ENCODE measurements at places on chromosomes 7 and 10. TPM values are rescaled to one million over a fixed set of nuclear protein-coding genes. Genes with fewer than 3 reads are reported as not detected.
A peak's percentile ranks its signal among the peaks of the same experiment; 100 is the strongest.

BLOC1S2 gene
- total RNA-seq: 82.9 TPM

DNA sequence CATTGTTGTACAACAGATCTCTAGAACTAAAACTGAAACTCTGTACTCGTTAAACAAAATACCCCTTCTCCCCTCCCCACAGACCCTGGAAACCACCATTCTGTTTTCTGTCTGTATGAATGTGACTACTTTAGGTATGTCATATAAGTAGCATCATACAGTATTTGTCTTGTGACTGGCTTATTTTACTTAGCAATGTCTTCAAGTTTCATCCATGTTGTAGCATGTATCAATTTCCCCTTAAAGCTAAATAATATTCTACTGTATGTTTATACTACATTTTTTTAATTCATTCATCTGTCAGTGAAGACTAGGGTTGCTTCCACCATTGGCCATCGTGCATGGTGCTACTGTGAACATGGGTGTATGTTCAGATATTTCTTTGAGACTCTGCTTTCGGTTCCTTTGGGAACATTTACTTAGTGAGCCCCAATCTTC lies 71.2 kb upstream of the RPA3 start:
- DNase-seq: no peak
- no peak overlapping the region for H3K4me3 ChIP-seq
- peaks cover 8% of the 10 kb centered on the region for H3K4me1 ChIP-seq
- H3K36me3 ChIP-seq: no peaks in the 10 kb centered on the region
- no peak overlapping the region for H3K27ac ChIP-seq

GNAT3 gene
- total RNA-seq: 2.0 TPM

- H3K27ac ChIP-seq: peak overlapping the region; percentile 52
- peaks cover 4% of the 10 kb centered on the region for H3K4me1 ChIP-seq
- no peaks in the 10 kb centered on the region for H3K36me3 ChIP-seq
- peaks cover 5% of the 10 kb centered on the region for H3K27me3 ChIP-seq
Observed at GRCh38 chr10:124289851-124290795, 128.6 kb downstream of the OAT start.

ADAMTS14 gene
- 29.8 TPM for total RNA-seq

DNA sequence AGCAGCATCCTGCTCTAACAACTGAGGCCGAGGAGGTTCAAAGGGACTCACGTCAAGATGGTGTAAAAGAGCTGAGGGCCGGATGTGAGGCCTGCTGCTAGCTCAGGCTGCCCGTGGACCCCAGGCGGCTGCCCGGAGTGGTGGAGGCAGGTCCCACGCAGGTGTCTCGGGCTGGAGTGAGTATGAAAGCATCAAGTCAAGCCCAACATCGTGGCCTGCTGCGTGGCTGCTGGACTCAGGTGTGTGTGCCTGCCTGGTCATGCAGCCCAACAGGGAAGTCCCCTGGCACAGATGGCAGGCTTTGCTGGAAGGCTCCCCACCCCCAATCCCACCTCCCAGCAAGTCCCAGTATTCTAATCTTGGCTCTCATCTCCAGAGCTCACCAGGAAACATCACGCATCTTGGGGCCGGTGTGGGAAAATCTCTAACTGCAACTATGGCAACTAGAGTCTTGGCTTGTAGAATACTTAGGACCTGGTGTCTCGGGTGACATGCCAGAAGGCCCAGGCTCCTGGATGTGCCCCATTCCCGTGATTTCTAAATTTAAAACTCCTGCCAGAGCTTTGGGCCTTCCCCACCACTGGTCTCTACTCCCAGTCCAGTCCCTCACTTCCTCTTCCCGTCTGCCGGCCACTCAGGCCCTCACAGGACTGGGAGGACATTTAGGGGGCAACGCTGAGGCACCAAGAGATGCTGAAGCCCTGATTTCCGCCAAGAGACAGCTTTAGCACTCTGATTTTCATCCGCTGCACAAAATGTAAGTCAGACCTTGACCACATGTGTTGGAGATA lies 85.9 kb downstream of the PRKAG2 start:
- H3K36me3 ChIP-seq: peaks cover 5% of the 10 kb centered on the region
- peak; percentile 12 for DNase-seq
- H3K27ac ChIP-seq: no peak overlapping the region

DNA sequence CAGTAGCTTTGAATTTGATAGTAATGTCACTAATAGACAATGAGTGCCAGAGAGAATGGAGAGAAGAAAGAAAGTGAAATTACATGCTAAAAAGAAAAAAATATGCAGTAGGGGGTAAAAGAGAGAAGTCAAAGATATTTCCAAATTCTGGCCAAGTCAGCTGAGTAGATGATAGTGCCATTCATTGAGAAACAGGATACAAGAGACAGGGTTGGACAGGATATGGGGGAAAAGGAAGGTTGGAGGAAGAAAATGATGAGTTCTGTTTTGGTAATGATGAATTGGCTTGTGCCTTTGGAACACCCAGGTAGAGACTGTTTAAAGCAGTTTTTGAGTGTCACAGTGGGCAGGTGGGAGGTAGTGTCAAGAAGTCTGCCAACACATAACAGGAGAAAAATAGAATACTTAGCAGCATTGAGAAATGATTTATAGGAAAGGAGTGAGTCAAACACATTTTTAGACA lies 78.3 kb downstream of the LRRC17 start:
- no peak overlapping the region for H3K4me3 ChIP-seq
- no peak for DNase-seq
- H3K36me3 ChIP-seq: no peaks in the 10 kb centered on the region
- no peak overlapping the region for H3K27ac ChIP-seq
- H3K4me1 ChIP-seq: no peaks in the 10 kb centered on the region
- H3K27me3 ChIP-seq: no peaks in the 10 kb centered on the region

TMEM270 gene
- not detected for total RNA-seq

SLC12A9 gene
- 36.7 TPM for total RNA-seq

- no peak overlapping the region for H3K4me3 ChIP-seq
- peaks cover 4% of the 10 kb centered on the region for H3K27me3 ChIP-seq
- DNase-seq: no peak
- H3K36me3 ChIP-seq: peaks cover 18% of the 10 kb centered on the region
- H3K27ac ChIP-seq: no peak overlapping the region
Observed at GRCh38 chr10:33248638-33249037, 85.8 kb downstream of the NRP1 start.

DNA sequence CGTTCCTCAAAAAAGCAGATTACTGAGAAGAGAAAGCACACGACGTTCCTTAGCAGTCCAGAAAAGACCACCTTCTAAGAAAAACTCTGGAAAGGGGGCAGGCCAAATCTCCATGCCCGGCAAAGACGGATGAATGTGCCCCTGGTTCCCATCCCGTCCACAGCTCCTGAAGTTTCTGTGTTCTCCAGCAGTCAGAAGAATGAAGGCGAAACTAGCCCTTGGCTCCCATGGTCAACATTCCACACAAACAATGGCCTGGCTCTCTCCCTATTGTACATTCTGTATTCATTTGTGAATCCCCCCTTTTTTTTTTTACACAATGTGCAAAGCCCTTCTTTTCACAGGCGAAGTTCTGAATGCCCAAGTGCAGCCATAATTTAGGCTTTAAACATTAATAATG lies 5.3 kb downstream of the CTBP2 start:
- H3K27me3 ChIP-seq: peaks cover 18% of the 10 kb centered on the region
- DNase-seq: no peak
- peak overlapping the region; percentile 65 for H3K27ac ChIP-seq
- peak overlapping the region; percentile 97 for H3K4me3 ChIP-seq

GRCh38 chr7:69681181-69681580 lies 82.9 kb downstream of the AUTS2 start:
- no peaks in the 10 kb centered on the region for H3K36me3 ChIP-seq
- peaks cover 50% of the 10 kb centered on the region for H3K4me1 ChIP-seq
- no peak overlapping the region for H3K4me3 ChIP-seq
- no peak for DNase-seq
- H3K27me3 ChIP-seq: no peaks in the 10 kb centered on the region

- H3K27me3 ChIP-seq: no peaks in the 10 kb centered on the region
- no peaks in the 10 kb centered on the region for H3K36me3 ChIP-seq
- no peak for DNase-seq
- H3K4me3 ChIP-seq: no peak overlapping the region
Observed at GRCh38 chr7:48347230-48347825, 176.1 kb downstream of the ABCA13 start.

DNA sequence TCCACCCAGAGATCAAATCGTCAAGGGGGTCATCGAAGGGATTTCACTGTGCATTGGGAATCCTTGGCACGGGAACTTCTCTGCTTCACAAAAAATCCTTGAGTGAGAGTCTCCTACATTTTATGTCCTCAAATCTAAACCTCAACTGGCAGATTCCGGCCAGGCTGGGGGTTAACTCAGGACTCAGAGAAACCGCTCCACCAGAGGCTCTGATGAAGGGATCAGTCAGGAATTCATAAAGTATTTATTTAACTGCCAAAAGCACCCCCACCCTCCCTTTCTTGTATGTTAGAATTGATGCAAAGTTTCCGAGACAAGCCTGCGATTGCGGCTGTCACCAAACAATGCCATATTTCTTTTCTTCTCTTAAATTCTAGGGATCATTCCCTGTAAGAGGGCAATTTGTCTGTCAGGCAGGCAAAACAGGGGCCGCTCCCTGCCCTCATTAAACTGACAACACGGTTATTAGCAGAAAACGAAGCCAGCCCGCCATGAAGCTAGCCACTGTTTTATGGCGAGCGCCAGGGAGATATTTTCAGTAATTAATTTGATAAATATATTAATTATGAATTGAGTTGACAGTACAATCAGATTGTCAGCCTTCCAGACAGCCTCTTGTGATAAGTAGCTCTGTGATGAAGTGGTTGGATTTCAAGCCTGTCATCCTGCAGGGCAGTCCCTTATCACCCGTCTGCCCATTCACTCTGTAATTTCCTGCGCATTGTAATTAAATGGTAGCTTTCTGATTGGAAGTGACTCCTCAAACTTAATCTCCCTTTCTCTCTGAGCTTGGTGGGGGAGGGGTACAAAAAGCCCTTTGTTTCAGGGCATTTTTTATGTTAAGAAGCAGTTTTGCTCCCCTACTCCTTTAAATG lies 153.0 kb upstream of the GPR26 start:
- H3K27ac ChIP-seq: no peak overlapping the region
- no peaks in the 10 kb centered on the region for H3K4me1 ChIP-seq
- H3K4me3 ChIP-seq: no peak overlapping the region

GRCh38 chr7:118140468-118140867 lies 43.5 kb upstream of the LSM8 start:
- H3K4me1 ChIP-seq: no peaks in the 10 kb centered on the region
- H3K4me3 ChIP-seq: no peak overlapping the region
- no peak for DNase-seq
- peaks cover 1% of the 10 kb centered on the region for H3K27me3 ChIP-seq

DNA sequence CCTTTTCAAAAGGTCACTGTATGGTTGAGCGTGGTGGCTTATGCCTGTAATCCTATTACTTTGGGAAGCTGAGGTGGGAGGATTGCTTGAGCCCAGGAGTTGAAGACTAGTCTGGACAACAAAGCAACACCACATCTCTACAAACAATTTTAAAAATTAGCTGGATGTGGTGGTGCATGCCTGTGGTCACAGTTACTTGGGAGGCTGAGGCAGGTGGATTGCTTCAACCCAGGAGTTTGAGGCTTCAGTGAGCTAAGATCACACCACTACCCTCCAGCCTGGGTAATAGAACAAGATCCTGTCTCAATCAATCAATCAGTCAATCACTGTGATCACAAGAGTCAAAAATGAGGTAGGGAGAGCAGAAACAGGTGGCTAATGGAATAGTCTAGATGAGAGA lies 97.0 kb downstream of the SUGCT start:
- no peaks in the 10 kb centered on the region for H3K27me3 ChIP-seq
- no peaks in the 10 kb centered on the region for H3K36me3 ChIP-seq
- H3K4me1 ChIP-seq: no peaks in the 10 kb centered on the region
- no peak overlapping the region for H3K4me3 ChIP-seq

PDE1C gene
- total RNA-seq: 3.3 TPM

GRCh38 chr7:128344431-128344774 lies 695 bp upstream of the RBM28 start:
- no peak for DNase-seq
- H3K27ac ChIP-seq: no peak overlapping the region
- peaks cover 6% of the 10 kb centered on the region for H3K4me1 ChIP-seq

AKR1C8 gene
- not detected for total RNA-seq

DNA sequence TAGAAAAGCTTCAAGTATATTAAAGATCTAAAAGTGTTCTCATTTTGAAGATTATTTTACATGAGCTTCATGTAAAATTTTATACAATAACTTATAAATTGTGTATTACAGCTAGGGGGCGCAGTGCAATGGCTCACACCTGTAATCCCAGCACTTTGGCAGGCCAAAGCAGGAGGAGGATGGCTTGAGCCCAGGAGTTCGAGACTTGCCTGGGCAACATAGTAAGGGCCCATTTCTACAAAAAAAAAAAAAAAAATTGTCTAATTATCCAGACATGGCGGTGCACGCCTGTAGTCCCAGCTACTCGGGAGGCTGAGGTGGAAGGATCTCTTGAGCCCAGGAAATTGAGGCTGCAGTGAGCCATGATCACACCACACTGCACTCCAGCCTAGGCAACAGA lies 16.6 kb downstream of the ACBD5 start:
- H3K36me3 ChIP-seq: no peaks in the 10 kb centered on the region
- no peak overlapping the region for H3K4me3 ChIP-seq
- H3K27me3 ChIP-seq: no peaks in the 10 kb centered on the region
- H3K27ac ChIP-seq: no peak overlapping the region
- no peaks in the 10 kb centered on the region for H3K4me1 ChIP-seq

DNA sequence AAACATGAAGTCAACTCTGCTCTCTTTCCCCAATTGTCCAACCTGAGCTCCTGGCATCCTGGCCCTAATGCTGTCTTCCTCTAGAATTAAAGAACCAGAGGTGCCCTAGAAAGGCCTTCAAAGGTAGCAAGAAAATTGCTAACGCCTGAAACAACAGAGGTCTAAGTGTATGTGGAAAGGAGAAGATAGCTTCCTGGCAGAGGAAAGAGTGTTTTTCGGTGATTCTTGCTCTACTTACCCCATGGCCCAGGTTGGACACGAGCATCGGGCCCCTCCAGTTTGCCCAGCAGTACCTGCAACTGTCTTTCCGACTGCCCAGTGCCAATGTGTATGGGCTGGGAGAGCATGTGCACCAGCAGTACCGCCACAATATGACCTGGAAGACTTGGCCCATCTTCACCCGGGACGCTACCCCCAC lies 22.2 kb downstream of the MGAM2 start:
- no peak for DNase-seq
- no peak overlapping the region for H3K4me3 ChIP-seq
- H3K36me3 ChIP-seq: no peaks in the 10 kb centered on the region
- no peak overlapping the region for H3K27ac ChIP-seq
- H3K27me3 ChIP-seq: no peaks in the 10 kb centered on the region

DNA sequence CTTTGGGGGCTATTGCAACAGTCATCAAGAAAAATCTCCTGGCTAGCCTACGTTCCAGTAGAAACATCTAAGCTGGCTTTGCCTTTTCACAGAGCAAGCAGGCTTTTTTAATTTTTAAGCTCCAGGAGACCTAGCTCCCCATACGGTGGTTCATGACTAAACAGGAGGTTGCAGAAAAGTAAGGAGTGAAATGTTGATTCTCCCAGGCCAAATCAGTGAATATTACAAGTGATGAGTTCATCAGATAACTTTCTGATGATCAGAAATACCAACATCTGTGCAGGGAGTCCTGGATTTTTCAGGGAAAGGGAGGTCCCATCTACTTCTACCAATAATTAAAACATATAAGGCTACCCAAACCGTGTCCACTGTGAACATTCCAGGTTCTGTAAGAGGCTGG lies 477.3 kb upstream of the CELF2 start:
- H3K4me3 ChIP-seq: no peak overlapping the region
- DNase-seq: no peak
- peaks cover 7% of the 10 kb centered on the region for H3K4me1 ChIP-seq

Measured in glutamatergic neuron (in vitro differentiated cells).